ENCODE measurements at places on chromosomes 6 and 20.

GRCh38 chr6:42929821-42930360 lies 611 bp downstream of the CNPY3 start:
- DNase-seq = peak; percentile 66

GRCh38 chr20:44494266-44494665 lies 18.6 kb downstream of the TTPAL start:
- no peak for DNase-seq

- DNase-seq = no peak
Observed at GRCh38 chr6:54282186-54282585, 26.1 kb upstream of the TINAG start.

DNA sequence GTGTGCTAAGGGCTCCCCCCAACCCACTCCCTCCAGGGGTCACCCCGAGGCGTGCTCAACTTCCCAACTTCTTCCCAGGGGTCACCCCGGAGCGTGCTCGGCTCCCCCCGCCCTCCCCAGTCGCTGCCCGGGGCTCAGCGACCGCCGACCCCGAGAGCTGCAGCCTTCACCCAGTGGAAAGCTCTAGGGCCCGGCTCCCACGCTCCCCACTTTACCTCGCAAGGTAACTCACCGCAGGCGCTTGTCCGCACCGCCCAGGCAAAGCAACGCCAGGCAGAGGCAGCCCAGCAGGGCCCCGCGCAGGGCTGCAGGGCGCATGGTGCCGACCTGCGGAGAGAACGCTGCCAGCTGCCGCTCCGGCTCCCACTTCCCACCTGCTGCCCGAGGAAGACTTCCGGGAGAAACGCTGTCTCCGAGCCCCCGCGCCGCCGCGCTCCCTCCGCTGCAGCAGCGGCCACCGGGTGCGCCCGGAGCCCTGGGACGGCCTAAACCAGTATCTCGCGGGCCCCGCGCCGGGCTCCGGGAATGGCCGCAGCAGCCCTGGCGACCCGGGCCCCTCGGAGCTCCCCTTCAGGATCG lies 396 bp downstream of the RNASET2 start:
- DNase-seq = peak; percentile 60

GRCh38 chr6:159512571-159512970 lies 180.5 kb downstream of the SOD2 start:
- DNase-seq = no peak

DNA sequence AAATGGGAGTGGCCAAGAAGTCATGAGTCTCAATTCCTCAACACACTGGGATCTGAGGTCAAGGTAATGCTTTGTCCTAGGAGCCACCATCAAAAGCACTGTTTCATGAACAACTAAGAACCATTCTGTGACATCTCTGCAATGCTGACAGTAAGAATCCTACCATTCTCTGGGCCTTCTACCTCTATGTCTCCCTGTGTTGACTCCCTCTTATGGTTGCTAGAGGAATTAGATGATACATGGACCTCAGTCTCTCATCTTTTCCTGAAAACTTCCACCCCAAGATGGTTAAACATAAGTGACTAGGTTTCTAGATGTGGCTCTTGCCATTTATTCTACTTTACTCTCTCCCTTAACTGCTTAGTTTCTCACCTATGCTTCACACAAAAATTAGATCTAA lies 9.1 kb downstream of the MTRF1L start:
- DNase-seq = no peak

GRCh38 chr6:97586344-97586743 lies 303.3 kb upstream of the MMS22L start:
- no peak for DNase-seq

All from NCI-H2171 (cell line).